Skeletal muscle cell (primary cell): ENCODE measurements at places on chromosomes 11 and 22.

DNA sequence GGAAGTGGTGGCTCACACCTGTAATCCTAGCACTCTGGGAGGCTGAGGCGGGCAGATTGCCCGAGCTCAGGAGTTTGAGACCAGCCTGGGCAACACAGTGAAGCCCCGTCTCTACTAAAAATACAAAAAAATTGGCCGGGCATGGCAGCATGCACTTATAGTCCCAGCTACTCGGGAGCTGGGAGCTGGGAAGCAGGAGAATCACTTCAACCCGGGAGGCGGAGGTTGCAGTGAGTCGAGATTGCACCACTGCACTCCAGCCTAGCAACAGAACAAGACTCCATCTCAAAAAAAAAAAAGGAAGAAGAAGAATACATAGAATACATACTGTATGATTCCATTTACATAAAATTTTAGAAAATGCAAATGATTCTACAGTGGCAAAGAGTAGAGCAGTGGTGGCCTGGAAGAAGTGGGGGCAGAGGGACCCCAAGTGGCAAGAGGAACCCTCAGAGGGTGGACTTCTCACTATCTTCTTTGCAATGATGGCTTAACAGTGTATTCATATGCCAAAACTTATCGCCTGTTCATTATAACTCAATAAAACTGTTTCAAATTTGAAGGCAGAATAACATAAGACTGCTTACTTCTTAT, 22.0 kb downstream of the PACSIN2 start:
- no peak for DNase-seq

DNA sequence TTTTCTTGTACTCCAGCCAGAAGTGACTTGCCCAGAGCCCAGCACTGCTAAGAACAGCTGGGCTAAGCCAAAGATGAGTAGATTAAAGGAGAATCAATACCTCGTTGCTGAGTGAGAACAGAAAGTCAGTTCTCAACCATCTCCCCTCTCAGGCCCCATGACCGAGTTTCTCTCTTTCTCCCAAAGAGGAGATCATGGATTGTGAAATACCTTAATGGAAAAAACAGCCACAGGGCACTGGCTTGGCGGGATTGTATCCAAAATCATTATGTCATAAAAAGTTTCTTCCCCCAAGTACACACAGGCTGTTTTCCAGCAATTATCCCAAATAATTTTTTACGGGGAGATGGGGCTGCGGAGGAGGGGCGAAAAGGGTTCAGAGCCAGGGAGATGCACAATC, 111.8 kb upstream of the TMEM45B start:
- DNase-seq = no peak

GRCh38 chr11:16815047-16815767, 76.8 kb downstream of the C11orf58 start:
- DNase-seq = no peak

- DNase-seq = no peak
Observed at GRCh38 chr11:134497586-134497985, 85.5 kb upstream of the B3GAT1 start.

- DNase-seq = no peak
Observed at GRCh38 chr22:49524362-49524761, 303.3 kb downstream of the BRD1 start.

GRCh38 chr22:36208162-36208765, 6.7 kb upstream of the APOL4 start:
- no peak for DNase-seq

DNA sequence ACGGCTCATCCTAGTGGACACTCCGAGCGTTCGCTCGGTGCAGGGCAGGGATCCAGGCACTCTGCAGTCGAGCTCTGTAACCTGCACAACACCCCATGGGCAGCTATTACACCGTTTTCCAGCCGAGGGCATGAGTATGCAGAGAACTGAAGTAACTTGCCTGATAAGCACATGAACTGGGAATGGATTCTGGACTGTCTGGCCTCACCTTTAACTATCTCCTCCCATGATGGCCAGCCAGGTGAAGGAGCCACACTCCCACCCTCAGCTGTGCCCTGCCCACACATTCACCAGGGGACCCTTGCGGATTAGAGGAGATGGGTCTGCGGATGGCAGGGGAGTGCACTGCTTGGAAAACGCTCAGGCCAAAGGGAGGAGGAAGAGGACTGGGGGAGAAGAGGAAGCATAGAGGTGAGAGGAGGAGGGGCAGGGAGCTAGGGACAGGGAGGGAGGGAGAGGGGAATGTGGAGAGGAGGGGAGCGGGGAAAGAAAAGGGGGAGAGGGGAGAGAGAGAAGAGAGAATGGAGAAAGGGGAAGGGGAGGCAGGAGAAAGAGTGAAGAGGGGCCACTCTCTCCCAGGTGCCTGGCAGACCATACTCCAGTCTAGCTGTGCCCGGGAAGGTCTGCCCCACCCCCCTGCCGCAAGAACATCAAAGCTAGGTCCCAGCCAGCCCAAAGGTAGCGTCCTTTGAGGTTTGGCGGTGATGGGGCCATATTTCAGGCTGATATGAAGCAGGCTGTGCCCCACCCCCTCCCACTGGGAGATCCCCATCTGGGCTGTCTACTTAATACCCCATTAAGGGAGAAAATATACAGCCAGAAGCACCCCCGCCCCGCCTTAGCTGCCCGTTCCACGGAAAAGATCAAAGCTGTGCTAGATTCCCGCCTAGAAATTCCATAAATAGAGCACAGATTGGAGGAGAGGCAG, 33.2 kb upstream of the TCF20 start:
- DNase-seq = no peak

DNA sequence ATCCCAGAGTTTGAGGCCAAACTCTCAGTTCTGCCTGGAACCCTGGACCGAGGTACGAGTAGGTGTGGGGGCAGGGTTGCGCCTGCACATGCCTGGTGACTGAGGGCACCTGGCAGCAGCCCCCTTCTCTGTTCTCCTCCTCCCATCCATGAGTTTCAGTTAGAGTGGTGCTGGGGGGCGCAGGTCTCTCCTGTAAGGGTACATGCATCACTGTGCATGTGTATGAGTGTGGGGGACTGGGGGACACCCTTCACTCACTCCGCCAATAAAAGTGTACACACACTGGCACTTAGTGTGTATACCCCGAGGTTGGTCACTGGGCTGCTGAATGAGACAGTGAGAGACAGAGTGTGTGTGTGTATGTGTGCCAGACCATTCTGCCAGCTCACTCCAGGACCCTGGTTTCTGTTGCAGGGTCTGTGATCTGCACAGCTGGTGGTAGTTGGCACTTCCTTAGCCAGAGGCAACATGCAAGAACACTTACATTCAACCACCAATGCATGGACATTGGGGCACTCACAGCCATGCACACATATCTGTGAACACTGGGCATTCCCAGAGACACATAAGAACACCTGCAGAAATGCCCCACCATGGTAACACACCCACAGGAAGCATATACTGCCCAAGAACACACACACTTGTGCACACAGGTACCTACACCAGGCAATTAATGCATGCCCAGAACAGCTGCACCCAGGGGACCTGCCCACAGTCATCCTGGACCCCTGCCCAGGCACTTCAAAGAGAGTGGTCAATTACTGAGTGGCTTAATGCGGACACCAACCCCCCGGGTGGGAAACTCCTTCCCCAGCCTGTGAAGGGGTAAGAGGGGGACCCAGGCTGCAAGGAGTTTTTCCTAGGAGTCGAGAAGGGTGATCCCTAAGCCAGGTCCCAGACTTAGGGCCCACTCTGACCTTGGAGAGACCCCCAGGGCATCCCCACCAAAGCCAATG, 1.2 kb upstream of the NRXN2 start:
- no peak for DNase-seq

DNA sequence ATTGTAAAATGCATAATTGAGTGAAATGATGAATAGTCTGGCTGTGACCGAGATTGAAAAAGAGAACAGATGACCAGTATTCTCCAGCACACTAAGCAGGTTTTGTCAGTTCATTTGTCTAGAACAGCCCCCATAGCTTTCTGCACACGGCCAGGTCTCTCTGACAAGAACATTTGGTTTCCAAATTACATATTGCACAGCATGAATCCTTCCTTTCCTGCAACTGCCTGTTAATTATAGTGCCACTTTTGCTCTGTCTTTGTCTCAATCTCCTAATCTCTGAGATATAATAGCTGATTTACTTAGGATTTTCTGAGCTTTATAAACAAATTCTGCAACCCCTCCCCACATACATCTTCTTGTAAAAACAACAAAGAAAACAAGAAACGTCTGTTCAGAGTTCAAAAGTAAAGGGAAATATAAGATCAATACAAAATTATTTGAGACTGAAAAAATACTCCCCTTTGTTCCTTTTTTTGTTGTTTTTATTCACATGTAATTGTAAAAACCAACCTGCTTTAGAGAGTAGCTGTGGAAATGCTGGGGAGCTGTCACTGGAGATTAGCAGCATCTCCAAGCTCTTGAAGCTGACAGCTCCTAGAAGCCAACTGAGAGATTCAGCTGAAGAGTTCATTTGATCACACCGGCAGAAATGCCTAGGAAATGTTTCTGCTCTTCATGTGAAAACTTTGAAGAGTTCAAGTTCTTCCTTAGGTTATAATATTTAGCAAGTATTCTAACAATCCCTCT, 998.1 kb downstream of the DLG2 start:
- DNase-seq = no peak

DNA sequence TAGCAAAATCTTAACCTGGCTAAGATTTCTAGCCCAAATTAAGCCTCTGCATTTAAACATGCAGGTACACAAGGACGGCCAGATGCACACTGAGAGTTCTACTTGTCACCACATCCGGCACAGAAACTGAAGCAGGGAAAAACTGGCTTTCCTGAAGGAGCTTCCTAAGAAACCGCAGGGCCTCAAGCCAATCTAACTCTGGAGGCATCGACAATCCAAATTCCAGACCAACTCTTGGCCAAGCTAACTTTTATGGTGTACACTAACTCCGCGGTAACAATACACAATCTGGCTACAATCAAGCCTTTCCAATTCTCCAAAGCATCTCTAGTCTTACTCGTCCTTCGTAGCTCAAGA, 1.2 kb downstream of the MSANTD2 start:
- DNase-seq = no peak

DNA sequence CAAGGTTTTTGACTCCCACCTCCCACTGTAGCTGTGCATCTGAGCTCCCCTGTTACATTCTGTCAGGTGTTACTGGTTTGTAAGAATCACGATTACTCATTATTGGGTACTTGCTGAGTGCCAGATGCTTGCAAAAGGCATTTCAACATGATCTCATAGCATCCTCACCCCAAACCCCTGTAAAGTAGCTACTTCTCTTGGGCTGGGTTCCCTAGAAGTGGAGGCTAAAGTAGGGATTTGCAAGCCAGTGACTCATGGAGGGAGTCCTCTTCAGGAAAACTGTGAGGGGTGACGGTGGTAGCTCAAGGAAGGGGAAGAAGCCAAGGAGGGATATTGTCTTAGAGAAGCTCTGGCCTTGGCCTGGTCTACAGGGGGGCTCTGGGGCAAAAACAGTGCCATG, 78.6 kb downstream of the TIMP3 start:
- peak; percentile 39 for DNase-seq

DNA sequence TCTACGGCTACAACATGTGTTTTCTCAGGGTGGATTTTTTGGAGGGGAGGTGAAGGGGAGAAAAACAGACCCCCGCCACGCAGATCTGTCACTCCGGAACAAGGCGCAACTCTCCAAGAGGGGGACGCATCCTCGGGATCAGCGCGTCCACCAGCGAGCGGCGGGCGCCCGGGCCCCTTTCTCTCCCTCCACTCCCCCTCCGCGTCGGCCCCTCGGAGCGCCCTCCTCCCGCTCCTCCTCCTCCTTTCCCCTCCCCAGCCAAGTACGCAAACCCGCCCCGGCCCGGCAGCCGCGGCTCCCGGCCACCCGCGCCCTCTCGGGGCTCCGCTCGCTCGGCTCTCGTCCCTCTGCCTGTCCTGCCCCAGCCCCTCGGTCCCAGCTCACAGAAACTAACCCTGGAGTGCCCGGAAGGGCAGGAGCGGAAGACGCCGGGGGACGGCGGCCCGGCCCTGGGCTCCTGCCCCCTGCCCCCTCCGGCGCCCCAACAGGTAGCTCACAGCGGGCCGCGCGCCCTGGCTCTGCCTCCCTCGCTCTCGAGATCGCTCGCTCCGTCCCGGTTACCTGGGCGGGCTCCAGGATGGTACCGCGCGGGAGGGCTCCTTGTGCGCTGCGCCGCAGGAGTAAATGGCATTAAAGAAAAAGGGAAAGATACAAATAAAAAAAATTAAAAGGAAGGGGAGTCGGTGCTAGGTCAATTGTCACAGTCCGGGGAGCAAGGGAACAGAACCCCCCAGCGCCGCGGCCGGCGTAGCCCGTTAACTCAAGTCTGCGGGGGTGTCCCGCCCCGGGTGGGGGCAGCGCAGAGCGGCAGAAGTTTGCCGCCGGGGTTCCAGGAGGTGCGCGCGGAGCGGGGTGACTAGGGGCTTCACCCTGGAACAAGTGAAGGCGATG, 131.4 kb upstream of the C11orf58 start:
- no peak for DNase-seq

GRCh38 chr11:17812865-17813187, 78.2 kb downstream of the KCNC1 start:
- DNase-seq = no peak

DNA sequence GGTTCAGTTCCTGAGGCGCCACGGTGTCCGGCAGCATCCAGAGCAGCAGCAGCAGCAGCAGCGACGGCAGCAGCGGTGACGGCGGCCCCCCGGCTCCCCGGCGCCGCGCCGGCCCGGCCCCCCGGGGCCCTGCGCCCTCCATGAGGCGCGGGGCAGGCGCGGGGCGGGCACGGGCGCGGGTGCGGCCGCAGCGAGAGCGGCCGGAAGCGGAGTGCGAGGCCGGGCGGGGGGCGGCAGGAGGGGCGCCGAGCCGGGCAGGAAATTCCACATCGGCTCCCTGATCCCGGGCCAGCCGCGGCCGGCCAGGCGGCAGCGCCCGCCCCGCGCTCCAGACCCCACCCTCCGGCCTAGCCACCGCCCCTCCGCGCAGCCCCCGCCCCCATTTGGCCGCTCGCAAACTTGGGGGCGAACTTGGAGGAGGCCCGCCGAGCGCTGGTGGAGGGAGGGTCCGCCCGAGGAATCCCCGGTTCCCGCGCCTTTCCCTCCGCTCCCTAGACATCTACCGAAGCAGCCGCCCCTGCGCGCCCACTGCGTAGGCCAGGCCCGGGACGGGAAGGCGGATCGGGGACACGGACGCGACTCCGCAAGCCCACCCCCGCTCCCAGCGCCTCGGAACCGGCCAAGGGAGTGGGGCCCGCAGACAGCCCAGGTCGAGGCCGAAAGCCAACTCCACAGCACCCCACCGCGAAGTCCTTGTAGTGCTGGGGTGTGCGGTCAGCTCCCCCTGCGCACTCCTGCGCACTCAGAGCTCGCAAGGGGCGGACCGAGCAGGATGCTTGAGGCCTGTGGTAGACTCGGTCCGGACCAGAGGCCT, at the start of gene SCARF2:
Gene SCARF2 (minus strand): TSS at position 213 of the 814 bp plus-strand sequence. CDS start 71 bp downstream, at position 142.
- no peak for DNase-seq

- DNase-seq = no peak
Observed at GRCh38 chr11:35083181-35083430, 55.9 kb upstream of the CD44 start.
